ENCODE measurements at places on chromosomes 3 and 15.

DNA sequence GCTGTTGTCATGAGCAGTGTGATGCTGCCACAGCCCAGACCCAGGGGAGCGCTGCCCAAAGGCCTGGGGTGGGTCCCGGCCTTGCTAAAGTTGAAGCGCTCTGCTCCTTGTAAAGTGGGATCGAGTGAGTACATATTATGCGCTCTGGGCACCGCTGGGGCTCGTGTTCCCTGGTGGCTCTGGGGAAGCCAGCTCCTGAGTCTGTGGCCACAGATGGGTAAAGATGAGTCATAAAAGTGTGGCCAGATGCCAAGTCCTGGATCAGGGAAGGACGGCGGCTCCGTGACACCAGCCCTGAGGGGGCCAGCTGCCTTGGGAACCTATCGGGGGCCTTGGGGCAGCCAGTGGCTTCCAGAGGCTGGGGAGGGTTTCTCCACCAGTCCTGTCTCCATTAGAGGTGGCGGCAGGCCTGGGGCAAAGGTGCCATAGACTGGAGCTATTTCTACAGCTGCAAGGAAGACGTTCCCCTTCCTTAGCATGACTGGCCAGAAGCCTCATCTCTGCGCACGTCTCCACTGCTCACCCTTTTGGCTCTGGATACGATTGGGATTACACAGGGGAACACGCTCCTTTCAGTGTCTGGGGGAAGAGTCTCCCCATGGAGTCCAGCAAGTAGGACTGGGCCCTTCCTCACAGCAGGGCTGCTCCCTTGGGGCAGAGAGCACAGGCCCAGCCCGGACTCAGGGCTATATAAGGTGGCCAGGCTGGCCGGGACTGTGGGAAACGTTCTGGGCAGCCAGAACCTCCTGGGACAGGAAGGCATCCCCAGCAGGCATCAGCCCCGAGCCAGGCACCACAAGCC lies 1.2 kb upstream of the ITIH4 start:
- DNase-seq, result no peak

GRCh38 chr15:90872486-90873184 lies 4.2 kb downstream of the FURIN start:
- DNase-seq, result no peak

- DNase-seq, result no peak
Measured at GRCh38 chr3:162072656-162073164, 576.1 kb downstream of the OTOL1 start.

GRCh38 chr15:29569533-29570092 lies 252.7 kb downstream of the TJP1 start:
- no peak for DNase-seq

GRCh38 chr15:35208353-35208752 lies 123.3 kb upstream of the NANOGP8 start:
- DNase-seq, result no peak

GRCh38 chr3:8931342-8931741 lies 31.9 kb downstream of the RAD18 start:
- DNase-seq, result no peak

GRCh38 chr3:96354742-96355141 lies 459.7 kb upstream of the EPHA6 start:
- no peak for DNase-seq

- DNase-seq, result no peak
Measured at GRCh38 chr15:32856753-32857152, 138.9 kb downstream of the GREM1 start.

GRCh38 chr15:47796339-47796738 lies 79.0 kb downstream of the SEMA6D start:
- no peak for DNase-seq

GRCh38 chr15:89845305-89845893 lies 30.7 kb upstream of the ANPEP start:
- no peak for DNase-seq

DNA sequence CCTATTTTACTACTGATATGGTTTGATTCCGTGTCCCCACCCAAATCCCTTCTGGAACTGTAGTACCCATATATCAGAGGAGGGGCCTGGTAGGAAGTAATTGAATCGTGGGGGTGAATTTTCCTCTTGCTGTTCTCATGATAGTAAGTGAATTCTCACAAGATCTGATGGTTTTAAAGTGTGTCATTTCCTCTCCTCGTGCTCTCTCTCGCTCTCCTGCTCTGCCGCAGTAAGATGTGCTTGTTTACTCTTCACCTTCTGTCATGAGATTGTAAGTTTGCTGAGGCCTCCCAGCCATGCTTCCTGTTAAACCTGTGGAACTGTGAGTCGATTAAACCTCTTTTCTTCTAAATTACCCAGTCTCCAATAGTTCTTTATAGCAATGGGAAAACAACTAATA lies 81.2 kb upstream of the ZBTB20 start:
- no peak for DNase-seq

DNA sequence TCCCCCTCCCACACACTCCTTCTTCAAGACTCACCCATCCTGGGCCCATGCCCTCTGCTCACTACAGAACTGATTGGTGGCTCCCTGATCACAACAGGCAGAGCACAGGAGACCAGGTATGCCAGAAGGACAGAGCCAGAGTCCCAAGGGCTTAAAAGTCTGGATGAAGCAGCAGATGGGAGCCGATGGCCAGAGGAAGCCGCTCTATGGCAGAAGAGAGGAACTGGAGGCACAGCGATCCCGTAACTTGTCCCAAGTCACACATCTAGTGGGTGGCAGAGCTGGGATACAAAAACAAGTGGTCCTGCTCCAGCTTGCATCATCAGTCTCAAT lies 20.7 kb downstream of the ITGA11 start:
- no peak for DNase-seq

DNA sequence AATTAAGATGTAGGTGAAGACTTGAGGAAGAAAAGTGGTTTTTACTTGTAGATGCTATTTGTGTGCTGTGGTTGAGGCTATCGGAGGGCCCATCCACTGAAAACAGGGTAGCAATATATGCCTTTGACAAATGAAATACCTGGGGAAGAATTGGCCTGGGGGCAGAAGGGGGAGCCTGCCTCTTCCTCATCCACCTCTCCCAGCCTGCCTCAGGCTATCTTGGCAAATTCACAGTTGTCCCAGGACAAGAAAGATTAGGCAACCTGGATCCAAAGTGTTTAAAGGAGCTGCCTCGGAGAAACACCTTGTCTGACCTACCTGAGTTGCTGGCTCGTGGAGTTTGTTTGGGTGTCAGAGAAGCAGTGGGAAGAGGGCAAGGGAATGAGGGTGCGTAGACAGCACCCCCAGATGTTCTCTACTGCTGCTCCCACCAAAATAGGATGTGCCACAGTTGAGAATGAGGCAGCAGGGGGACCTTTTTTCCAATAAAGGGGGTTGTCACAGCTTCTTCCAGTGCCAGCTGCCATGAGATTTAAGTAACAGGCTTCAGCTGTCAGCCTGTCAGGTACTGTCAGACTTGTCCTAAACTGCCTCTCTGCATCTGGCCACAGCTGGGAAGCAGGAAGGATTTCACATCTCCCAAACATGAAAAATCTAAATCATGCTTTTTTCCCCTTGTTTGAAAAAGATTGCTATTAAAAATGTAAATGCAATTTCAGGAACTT lies 9.2 kb downstream of the PLEKHO2 start:
- DNase-seq, result no peak

GRCh38 chr3:135140591-135140990 lies 345.5 kb downstream of the EPHB1 start:
- DNase-seq, result no peak

DNA sequence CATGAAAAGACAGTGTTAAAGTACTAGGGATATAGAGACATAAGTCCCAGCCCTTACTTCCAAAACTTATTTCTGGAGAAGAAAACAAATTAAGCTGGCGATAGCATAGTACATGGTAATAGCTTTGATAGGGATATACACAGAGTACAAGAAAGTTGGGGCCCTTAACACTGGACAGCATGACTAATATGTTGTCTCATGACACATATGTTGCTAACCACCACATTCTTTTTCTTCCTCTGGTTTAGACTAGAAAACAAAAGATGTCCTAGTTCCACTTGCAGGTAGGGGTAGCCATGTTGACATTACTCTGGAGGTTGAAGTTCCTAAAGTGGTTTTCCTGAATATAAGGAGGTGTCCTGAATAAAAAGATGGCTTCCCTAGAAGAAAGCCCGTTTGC lies 75.3 kb downstream of the RFX7 start:
- no peak for DNase-seq

DNA sequence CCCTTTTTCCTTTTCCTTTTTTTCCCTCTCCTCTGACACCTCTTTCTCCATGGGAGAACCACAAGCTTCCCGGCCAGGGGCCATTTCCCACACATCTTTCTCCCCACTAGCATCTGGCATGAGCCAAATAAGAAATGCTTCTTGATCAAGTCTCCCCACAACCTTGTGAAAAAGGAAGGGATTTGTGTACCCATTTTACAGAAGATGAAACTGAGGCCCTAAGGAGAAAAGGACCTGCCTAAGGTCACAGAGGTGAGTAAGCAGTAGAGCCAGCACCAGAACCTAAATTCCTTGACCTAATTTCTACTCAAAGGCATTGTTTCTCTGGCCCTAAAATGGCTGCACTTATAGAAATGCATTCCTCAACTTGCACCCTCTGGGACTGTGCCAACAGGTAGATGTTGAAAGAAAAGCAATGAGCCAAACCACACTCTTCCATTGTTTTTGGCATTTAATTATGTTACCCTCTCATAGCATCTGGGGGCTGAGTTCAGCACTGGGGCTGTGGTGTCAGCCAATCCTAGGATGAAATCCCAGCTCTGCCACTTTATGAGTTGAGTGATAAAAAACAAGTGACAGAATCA lies 81.7 kb upstream of the TLE3 start:
- DNase-seq, result peak; percentile 3

- DNase-seq, result peak; percentile 73
Measured at GRCh38 chr15:63089260-63090043, 32.2 kb upstream of the LACTB start.

DNA sequence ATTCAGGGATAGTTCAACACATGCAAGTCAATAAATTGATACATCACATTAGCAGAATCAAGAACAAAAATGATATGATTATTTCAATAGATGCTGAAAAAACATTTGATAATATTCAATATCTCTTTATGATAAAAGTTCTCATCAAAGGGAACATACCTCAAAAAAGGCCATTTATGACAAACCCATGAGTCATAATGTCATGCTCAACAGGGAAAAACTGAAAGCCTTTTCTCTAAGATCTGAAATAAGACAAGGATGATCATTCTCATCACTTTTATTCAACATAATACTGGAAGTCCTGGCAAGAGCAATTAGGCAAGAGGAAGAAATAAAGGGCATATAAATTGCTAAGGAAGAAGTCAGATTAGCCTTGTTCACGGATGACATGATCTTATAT lies 54.1 kb upstream of the TMEM158 start:
- DNase-seq, result no peak

DNA sequence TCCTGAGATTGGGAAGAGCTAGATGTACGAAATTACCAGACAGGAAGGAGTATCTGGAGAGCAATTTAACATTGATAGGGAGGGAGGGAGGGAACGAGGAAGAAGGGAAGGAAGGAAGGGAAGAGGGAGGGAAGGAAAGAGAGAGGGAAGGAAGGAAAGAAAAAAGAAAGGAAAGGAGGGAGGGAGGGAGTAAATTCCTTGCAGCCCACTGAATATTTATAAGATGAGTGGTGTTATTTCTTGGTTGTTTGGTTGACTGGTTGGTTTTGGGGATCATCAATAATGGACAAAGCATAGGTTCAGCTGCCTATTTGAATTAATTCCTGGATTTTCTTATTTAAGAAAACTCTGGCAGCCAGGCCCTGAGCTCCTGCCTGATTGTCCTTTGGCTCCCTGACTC lies 15.5 kb upstream of the TSEN2 start:
- no peak for DNase-seq

DNA sequence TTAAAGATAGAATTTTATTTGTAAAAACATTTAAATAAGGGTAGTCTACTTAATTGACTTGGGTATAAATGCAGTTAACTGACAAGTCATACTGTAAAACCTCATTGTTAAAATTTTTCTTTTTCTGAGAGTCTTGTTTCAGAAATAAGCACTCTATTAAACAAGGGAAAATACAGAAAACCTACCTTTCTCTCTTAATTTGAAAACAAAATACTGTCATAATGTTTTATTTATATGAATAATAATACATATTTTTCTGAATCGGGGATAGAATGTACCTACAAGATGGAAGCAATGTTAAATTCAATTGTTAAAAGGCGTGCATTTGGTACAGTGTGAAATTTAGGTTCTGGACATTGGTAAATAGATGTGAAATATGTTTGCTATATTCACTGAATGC lies 17.8 kb downstream of the ZIC1 start:
- DNase-seq, result no peak

DNA sequence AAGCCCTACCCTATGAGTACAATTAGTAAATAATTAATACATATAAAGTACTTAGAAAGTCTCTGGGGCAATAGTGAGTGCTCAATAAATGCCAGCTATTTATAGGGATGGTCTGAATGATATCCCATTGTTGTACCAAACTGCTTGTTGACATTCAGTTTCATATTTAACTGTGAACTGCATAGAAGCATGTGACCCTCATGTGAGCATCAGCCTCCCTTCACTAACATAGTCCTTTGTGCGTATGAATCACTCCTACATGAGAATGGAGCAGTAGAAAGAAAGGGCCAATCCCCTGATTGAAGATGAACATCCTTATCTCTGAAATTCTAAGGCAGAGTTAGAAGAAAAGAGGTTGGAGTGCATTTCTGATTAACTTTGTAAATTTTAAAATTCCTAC lies 68.7 kb upstream of the ATP10A start:
- no peak for DNase-seq

Measured in left hindlimb (tissue), 1 donor.